ENCODE measurements at places on chromosomes 4 and X.

DNA sequence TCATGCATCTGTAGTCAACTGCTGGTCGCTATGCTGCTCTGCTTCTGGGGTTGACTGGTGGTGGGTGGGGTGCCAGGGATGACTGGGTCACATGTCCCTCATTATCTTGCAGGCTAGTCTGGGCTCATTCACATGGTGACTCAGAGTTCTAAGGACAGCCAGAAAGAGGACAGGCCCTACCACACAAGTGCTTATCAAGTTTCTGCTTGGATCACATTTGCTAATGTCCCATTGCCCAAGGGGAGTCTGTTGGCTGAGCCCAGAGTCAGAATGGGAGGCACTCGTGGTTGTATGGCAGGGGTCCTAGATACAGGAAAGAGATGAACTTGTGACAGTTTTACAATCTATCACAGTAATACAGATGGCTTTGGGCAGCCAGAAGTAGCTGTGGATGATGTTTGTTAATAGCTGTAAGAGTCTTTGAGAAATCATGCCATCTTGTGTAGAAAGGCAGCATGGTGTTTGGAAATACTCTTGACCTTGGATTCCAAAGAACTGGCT, 221.3 kb downstream of the GPAT3 start:
- DNase-seq, result no peak

DNA sequence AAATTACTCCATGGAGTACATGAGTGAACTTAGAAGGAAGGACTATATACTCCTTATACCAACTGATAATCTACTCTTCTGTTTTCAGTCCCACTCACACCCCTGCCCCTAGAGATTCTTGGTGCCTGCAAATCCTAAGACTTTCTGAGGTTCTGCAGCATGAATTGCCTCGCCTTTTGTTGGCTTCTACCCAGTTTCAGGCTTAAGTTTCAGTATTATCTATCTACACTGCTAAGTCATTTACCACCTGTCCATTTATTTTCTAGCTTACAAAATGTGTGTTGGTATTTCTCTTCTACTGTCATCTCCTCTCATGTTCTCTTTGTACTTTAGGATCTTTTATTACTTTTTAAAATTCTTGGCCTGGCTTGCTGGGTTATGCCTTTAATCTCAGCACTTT, 94.4 kb upstream of the AMOT start:
- no peak for DNase-seq

DNA sequence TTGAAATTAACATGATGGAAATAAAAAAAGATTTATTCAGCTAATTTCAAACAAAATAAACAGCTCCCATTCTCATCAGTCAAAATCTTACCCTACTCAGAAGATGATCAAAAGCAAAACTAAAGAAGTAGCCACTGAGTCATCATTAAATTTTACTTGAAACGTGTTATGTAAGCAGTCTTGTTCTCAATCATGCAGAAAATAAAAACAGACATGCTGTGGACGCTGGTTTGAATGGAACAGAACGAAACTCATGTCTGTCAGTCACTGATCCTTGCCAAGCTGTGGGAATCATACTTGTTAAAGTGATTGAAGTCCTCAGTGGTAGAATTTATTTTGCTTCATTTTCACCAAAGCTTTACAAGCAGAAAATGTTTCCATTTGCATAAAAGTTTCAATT, 77.2 kb upstream of the TLR3 start:
- no peak for DNase-seq

DNA sequence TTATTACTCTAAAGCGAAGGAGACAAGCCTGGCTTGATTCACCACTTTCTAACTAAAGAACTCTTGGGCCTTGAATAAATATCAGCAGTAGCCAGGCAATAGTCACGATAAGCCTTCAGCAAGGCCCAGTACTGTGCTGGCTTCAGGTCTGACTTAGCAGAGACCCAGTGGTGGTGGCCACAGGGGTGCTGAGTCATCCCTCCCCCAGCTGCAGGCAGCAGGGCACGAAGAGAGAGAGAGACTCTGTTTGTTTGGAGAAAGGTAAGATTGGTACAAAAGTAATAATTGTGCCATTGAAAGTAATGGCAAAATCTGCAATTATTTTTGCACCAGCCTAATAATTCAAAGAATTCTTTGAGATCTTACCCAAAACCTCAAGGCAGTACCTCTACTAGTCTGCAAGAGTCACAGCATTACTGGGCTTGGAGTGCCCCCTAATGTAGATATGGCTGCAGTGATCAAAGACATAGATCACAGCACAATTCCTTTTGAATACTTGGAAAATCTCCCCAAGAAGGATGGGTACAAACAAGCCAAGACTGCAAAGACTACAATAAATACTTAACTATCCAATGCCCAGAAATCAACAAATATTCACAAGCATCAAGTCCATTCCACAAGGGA, 159.5 kb upstream of the USP38 start:
- DNase-seq, result no peak

- DNase-seq, result no peak
Observed at GRCh38 chr4:10734697-10735096, 50.1 kb upstream of the CLNK start.

DNA sequence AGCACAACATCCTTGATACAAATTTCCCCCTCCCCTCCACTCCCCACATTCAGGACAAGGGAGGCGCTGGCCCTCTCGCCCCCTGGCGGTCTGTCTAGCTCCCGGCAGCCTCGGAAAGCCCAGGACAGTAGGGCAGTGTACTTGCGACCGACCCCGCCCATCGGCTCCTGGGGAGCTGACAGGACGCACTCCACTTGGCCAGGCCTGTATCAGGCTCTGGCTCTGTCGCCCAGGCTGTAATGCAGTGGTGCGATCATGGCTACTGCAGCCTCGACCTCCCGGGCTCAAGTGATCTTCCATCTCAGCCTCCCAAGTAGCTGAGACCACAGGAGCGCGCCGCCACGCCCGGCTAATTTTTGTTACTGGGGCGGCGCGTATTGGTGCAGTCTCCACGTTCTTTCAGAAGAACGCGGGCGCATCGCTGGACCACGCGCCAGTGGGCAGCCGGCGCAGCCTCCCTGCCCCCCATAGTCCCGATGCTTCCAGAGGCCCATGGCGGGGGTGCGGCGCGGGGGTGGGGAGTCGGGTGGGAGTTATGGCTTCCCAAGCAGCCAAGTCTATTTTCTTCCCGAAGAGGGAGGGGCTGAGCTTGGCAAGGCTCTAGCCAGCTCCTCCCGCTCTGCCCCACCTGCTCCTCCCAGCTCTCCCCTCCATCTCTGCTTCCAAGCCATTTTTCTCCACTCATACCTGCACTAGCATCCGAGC, 7.8 kb upstream of the AKAP14 start:
- no peak for DNase-seq

GRCh38 chrX:37781081-37781480, 1.2 kb downstream of the CYBB start:
- DNase-seq, result no peak

DNA sequence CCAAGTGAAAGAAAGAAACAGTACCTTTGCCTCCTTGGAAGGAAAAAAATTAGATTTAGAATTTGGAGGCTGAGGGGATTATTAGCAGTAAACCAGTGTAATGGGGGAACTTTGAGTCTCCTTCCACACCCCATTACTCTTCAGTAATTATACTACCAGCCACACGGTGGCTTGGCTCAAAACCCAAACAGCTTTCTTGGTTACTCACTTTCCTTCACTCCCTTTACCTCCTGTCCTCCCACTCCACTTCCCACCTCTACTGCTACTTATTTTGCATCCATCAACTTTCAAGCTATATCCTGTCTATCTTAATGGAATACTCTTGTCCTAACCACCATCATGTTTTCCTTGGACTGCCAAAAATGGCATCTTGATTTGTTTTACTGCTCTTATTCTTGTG, 310.6 kb upstream of the AADAT start:
- DNase-seq, result no peak

- DNase-seq, result no peak
Observed at GRCh38 chrX:68146054-68146453, 287.2 kb downstream of the OPHN1 start.

GRCh38 chrX:154368630-154369448, 5.6 kb downstream of the FLNA start:
- DNase-seq, result no peak

- DNase-seq, result no peak
Observed at GRCh38 chrX:50626432-50626831, 155.8 kb upstream of the DGKK start.

- no peak for DNase-seq
Observed at GRCh38 chr4:84691170-84691691, 108.3 kb downstream of the CDS1 start.

GRCh38 chrX:51860679-51861078, 32.7 kb upstream of the MAGED1 start:
- no peak for DNase-seq

DNA sequence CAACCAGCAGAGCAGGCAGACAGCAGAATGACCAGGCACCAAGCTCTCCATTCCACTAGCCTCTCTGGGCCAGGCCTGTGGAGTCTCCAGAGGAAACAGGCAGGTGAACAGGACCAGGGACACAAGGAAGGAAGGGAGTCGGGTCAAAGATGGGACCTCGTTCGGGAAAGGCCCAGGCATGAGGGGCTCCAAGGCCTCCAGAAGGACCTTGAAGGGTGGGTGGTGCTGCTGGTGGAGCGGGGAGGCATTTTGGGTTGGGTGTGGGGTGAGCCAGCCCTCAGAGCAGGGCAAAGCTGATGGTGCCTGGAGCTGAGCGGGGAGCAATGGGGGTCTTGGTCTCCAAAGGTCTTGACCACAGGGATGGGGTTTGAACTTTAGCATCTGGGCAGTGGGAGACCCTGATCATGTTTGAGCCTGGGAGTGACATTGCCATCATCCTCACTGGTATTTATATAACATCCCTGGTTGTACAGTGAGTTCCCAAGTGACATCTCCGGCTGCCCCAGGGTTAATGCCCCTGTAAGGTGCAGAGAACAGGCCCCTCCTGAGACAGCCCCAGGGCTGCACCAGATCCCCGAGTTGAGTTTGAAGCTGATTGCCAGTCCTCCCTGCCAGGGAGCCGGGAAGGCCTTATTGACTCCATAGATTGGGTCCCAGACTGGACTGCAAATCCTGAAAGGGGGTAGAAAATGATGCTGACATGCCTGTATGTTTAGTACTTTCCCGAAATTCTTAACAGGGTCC, 52.7 kb downstream of the PSAPL1 start:
- DNase-seq, result no peak

- DNase-seq, result no peak
Observed at GRCh38 chr4:2074588-2074987, 15.5 kb downstream of the NAT8L start.

- DNase-seq, result no peak
Observed at GRCh38 chr4:6825403-6825802, 42.9 kb downstream of the KIAA0232 start.

GRCh38 chrX:119410027-119410819, 11.1 kb downstream of the SLC25A43 start:
- DNase-seq, result no peak

DNA sequence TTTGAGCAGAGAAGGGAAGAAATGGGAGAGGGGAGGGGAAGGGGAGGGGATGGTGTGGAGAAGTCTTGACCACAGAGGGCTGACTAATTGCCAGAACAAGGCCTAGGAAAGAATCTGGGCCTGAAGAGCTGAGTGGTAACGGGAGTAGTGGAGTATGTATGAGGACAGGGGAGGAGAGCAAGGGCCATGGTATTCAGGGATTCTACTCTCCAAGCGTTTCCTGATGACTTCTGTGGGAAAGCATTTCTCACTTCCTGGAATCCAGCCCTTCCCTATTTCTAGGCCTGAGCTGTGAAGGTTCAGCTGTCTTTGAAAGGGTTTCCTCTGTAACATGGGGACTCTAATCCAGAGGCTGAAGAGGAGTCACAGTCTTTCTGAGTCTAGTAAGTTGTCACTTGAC, 19.7 kb upstream of the SOX3 start:
- DNase-seq, result no peak

- DNase-seq, result peak; percentile 15
Observed at GRCh38 chrX:136251041-136251991, at the start of gene MAP7D3. Gene MAP7D3 (minus strand): TSS chrX:136251400. CDS start chrX:136251358, 42 bp downstream.

DNA sequence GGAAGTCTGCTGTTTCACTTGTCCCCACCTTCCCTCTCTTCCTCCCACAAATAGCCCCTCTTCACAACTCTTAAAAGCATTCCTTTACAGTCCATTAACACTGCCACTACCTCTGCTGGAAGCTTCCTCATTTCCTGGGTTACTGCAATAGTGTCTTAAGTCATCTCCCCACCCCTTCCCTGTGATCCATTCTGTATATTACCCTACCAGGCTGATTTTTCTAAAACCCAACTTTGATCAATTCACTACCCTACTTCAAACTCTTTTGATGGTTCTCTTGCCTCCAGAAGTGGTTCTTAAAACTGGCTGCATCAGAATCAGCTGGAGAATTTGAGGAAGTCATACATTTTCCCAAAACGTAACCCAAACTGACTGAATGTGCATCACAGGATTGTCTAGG, 8.8 kb upstream of the XIAP start:
- DNase-seq, result no peak

- DNase-seq, result no peak
Observed at GRCh38 chr4:64718091-64718490, 308.8 kb upstream of the TECRL start.

- no peak for DNase-seq
Observed at GRCh38 chrX:17098516-17099247, 152.2 kb downstream of the REPS2 start.
